ENCODE measurements at places on chromosomes 11 and 22.

GRCh38 chr11:120013325-120014250 is 124.3 kb downstream of the TRIM29 start:
- no peak for DNase-seq

- no peak for DNase-seq
These were observed 72.6 kb downstream of the CD82 start for GRCh38 chr11:44638032-44638431.

DNA sequence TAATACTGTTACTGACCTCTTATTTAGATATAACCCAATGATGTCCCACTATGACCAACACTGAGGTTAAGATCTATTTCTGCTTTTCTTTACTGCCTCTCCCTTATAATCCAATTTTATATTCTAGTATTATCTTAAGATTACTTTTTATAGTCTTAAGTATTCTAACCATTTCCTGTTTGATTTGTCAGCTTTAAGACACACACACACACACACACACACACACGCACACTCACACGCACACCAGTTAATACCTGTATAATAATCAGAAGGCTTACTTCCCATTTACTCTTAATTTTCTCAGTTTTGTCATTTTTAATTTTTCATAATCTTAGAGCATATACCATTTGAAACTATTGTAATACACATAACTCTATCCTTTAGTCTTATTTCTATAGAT is 226.0 kb upstream of the C11orf87 start:
- no peak for DNase-seq

GRCh38 chr11:763549-764321 is 13.6 kb downstream of the GATD1 start:
- no peak for DNase-seq

- DNase-seq, result no peak
These were observed 29.8 kb upstream of the EED start for GRCh38 chr11:86214710-86215109.

GRCh38 chr11:61416941-61417340 is 12.8 kb downstream of the CPSF7 start:
- DNase-seq, result no peak

GRCh38 chr11:14567064-14567651 is 47.0 kb upstream of the PSMA1 start:
- no peak for DNase-seq

DNA sequence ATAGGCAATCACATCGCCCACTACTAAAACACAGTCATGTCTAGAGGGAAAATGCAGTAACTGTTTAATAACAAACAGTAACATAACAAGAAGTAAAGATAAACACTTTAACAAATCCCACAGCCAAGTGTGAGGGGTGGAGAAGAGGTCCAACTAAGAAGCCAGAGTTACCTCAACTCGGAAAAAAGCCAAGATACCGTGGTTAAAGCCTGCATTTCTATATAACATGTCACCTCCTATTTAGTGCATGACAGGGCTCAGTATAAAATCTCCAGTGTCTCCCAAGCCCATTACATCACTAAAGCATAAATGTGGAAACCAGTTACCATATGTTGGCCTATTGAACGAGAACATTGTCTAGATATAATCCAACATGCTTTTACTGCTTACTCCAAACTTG is 281.7 kb downstream of the LRRC4C start:
- DNase-seq, result peak; percentile 17

GRCh38 chr22:49163258-49163959 is 664.3 kb downstream of the BRD1 start:
- no peak for DNase-seq

GRCh38 chr22:46409631-46410210 is 74.2 kb downstream of the TRMU start:
- no peak for DNase-seq

GRCh38 chr11:123158033-123159003 is 36.7 kb downstream of the CLMP start:
- no peak for DNase-seq

- DNase-seq, result no peak
These were observed 114.8 kb upstream of the FIBIN start for GRCh38 chr11:26878959-26879581.

DNA sequence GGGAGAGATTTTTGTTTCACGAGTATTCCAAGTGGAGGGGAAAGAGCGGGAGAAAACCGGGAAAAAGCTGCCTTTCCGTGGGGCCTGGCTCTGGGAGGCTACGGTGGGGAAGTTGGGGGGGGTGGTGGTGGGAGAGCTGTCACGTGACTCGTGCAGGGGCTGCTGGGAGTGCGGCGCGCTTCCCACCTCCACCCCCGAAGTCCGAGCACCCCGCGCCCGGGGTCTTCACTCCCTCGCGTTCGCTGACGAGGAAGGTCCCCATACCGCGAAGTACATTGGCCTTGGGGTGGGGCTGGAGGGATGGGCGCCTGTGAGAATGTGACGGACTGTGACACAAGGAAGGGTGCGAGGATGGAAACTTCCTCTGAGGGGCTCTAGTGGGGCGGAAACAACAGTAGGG is at the start of gene TEX12:
Gene TEX12 (plus strand): TSS at position 228 of the 400 bp plus-strand sequence. CDS start 1,897 bp downstream, outside the sequence.
- DNase-seq, result no peak

DNA sequence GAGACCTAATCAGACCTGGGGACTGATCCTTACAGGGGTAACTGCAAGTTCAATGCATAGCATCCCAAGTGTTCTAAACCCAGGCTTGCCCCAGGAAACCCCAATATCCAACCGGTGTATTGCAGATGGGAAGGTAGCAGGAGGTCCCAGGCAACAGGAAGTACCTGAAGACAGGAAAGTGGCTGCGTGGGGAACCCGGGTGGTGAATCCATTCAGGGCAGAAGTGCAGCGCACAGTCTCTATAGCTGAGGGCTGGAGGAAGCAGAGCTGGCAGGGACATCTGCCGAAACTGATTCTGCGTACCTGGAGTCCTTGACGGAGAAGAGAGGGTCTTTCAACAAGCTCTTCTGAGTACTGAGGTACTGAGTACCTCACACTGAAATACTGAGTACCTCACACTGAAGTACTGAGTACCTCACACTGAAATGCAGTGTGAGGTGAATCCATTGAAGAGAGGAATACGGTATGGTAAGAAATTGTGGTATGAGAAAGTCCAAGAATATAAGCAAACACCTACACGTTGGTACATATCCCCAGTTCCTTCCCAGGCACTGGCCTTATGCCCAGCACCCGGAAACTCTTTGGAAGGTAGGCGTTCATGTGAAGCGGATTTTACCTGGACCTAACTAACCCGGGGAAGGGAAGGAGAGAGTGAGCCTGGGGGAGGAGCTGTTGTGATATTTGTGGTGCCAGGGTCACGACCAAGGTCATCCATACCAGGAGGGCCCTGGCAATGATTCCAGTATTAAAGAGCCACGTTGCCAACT is 20.1 kb downstream of the SCN4B start:
- DNase-seq, result no peak

GRCh38 chr11:18236664-18237356 is at the start of gene SAA4:
SAA4 (minus strand) TSS chr11:18236802; CDS start chr11:18235926, 876 bp downstream.
- no peak for DNase-seq

- DNase-seq, result no peak
These were observed 4.6 kb downstream of the C11orf54 start for GRCh38 chr11:93746101-93746500.

GRCh38 chr22:44023404-44024287 is 456 bp upstream of the PARVB start:
- DNase-seq, result no peak

GRCh38 chr22:20587206-20587958 is 80.0 kb downstream of the MED15 start:
- DNase-seq, result no peak

DNA sequence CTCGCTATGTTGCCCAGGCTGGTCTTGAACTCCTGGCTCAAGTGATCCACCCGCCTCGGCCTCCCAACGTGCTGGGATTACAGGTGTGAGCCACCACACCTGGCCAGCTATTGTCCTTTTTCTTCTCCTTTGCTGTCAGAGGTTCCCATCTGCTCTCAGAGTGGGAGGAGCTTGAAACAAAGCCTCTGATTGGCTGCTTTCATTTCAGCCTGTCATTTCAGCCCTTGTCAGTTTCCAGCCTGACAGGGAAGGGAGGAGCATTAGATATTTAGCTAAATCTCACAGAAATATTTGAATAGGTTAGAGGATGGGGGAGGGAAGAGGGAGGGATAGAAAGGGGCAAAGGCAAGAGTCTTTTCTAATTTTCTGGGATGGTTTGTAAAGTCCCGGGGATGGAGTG is 8.7 kb downstream of the SLC22A6 start:
- DNase-seq, result no peak

- no peak for DNase-seq
These were observed 47.6 kb upstream of the TEAD1 start for GRCh38 chr11:12626616-12627015.

GRCh38 chr22:49650336-49651241 is 177.1 kb downstream of the BRD1 start:
- no peak for DNase-seq

DNA sequence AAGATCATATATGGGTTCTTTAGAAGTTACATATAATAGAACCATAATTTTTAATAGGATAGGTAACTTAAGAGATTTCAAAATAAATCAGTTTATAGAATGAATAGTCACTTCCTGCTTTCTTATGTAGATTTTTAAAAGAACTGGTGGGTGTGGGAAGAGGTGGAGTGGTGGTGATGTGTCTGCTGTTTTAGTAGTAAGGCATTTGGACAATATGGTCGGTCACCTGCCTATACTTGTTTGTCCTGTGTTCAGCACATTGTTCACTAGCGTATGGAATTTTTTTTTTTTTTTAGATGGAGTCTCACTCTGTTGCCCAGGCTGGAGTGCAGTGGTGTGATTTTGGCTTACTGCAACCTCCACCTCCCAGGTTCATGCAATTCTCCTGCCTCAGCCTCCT is 39.3 kb downstream of the CCDC81 start:
- no peak for DNase-seq

- DNase-seq, result peak; percentile 84
These were observed 741.4 kb downstream of the NTM start for GRCh38 chr11:132111838-132112237.

GRCh38 chr22:27572278-27572666 is 229.3 kb downstream of the MN1 start:
- DNase-seq, result no peak

DNA sequence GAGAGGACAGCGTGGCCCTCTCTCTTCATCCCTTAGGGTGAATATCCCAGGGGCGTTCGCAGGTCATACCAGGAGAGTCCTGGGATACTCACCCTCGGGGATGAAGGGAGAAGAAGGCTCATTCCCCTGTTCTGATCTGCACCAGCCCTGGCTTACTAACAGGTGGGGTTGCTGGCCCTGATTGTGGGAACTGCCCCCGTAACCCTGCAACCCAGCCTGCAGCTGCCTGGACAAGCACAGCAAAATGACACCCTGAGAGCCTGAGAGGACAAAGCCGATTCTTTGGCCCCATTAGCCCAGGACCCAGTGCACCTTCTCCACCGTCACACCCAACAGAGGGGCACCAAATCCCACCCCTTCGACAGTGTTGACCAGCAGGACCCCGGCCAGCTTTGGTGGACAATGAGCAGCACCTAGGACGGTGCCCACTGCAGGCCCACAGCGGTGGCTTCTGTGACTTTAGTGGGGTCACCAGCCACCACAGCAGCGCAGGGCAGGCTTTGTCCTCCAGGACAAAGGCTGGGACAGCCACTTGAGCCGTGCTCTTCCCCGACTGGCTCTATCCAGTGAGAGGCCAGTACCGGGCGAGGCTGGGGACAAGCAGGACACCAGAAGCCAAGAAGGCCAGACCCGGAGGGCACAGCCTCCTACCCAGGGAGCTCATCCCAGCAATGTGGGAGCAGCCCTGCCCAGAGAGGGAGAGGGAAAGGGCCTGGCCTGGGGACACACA is 98.5 kb upstream of the RTL6 start:
- no peak for DNase-seq
